ENCODE measurements at places on chromosomes 6 and 20.
A peak's percentile ranks its signal among the peaks of the same experiment; 100 is the strongest.

GRCh38 chr6:108557494-108558371, 3.0 kb upstream of the FOXO3 start:
- peak; percentile 84 for DNase-seq

GRCh38 chr20:14604143-14604542, 266.7 kb upstream of the FLRT3 start:
- no peak for DNase-seq

GRCh38 chr6:144305985-144306384, 20.9 kb downstream of the UTRN start:
- no peak for DNase-seq

DNA sequence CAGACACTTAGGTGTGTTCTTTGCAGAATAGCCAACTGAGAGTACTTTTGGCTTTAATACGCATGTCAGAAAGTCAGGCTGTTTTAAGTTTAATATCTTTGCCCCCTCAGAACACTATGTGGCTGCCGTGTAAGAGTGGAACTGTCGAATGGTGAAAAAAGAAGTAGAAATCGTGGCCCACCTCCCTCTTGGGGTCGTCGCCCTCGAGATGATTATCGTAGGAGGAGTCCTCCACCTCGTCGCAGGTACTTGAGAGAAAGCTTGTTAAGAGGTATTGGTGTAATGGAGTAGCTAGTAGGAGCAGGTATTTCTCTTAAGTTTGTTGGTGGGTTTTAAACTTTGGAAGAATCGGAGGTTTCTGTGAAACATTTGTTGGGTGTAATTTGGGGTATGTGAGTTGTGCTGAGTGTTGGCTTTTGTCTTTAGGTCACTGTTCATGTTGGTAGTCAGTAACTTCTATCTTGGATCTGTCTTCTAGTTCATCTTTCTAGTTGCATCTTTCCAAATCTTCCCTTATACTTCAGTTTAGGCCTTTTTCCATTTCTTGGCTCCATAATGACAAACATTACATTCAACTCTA, 4.7 kb downstream of the SRSF3 start:
- DNase-seq: no peak

- DNase-seq: peak; percentile 60
These were observed 8.6 kb downstream of the AARS2 start for GRCh38 chr6:44304282-44305199.

GRCh38 chr6:45664707-45665106, 287.0 kb upstream of the SUPT3H start:
- no peak for DNase-seq

- no peak for DNase-seq
These were observed 6.1 kb downstream of the RIN2 start for GRCh38 chr20:19764207-19764606.

DNA sequence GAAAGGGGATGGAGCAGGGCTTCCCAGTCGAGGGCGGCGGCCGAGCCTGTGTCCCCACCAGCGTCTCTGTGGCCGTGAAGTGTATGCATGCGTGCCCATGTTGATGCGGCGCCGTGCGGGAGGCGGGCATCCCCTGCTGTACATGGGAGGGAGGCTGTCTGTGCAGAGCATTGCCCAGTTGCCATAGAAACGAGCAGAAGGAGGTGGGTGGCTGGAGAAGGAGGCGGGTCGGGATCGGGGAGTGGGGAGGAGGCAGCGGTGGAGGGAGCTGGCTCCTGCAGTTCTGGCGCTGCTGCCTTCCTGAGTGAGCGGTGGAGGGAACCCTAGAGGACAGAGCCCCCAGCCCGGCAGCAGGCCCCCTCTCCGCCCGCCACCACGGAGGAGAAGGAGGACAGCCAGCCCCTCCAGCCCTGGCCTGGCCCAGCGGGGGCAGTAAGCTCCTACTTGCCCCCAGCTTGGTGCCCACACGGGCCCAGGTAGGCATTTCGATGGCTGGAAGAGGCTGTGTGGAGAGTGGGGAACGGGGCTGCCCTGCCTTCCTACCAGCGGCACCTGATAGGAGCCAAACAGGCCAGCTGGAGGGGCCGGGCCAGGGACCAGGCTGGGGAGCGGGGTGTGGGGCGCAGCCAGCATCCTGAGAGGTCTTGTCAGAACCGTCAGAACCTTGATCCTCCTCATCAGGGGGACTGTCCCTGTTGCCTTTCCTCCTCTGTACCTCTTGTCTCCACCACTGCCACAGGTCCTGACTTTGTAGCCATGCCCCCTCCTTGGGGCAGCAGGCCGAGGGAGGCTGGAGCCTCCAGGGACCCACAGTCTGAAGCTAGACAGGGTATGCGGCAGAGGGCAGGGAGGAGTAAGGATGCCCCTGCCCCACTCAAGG, 41.3 kb downstream of the SPDEF start:
- DNase-seq: no peak

GRCh38 chr6:116229287-116229913, 24.5 kb downstream of the TSPYL4 start:
- peak; percentile 4 for DNase-seq

GRCh38 chr6:25165177-25165576, 114.0 kb upstream of the CARMIL1 start:
- DNase-seq: no peak

GRCh38 chr6:101663100-101663499, 269.6 kb downstream of the GRIK2 start:
- no peak for DNase-seq

GRCh38 chr20:16819483-16819882, 71.3 kb downstream of the OTOR start:
- no peak for DNase-seq

DNA sequence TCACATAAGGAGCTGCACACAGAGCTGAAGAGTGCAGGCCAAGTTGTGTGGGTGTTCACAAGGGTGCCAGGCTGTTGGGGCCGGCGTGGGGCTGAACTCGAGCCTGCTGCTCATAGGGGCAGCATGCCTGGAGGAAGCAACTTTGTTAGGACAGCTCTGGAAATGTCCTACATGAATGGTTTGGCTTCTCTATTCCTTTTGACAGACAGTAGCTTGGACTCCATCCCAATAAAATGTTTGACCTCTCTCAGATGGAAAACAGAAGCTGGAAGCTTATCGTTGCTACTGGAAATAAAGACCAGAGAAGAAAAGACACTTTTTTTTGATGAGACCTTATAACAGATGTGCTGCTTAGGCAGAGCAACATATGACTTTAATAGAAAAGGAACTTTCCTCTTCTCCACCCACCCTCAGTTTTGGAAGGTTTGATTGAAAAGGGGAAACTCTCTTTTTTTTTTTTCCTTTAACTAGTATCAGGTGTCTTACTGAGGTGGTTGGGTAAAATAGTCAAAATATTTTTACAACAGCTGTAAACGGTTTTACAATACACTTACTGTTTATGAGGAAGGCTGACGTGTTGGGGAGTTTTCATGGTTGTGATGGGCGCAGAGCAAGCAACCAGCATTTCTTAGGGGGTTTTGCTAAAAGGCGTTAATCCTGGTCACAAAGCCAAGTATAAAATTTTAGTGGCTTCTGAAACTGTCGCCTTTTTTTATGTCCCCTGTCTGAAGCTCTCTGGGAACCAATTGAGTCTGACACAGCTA, 80.7 kb upstream of the EEF1E1 start:
- no peak for DNase-seq

Data from germinal center (tissue), 1 donor.